ENCODE measurements at places on chromosomes 4 and X. TPM values are rescaled to one million over a fixed set of nuclear protein-coding genes. Genes with fewer than 3 reads are reported as not detected.

PAGE4 gene
- not detected for total RNA-seq

DNA sequence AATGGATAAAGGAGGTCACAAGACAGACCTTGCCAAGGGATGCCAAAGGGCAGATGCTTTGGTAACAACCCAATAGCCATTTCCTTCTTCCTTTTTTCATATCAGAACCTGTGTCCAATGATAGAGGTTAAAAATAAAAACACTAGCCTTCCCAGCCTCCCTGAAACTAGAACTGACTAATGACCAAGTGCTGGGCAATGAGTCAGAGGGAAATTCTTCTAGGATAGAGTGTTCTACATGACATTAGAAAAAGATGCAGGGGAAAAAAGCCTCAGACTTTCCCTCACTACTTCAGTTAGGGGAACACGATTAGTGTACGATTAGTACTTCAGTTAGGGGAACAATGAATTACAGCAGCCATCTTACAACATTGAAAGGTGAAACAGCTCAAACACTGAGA is 29.3 kb upstream of the FAM47C start:
- peak; percentile 59 for DNase-seq

- peak; percentile 87 for DNase-seq
These were observed 104.9 kb upstream of the CENPE start for GRCh38 chr4:103303011-103303410.

- no peak for DNase-seq
These were observed 7.5 kb downstream of the CLDN2 start for GRCh38 chrX:106927700-106928099.

DNA sequence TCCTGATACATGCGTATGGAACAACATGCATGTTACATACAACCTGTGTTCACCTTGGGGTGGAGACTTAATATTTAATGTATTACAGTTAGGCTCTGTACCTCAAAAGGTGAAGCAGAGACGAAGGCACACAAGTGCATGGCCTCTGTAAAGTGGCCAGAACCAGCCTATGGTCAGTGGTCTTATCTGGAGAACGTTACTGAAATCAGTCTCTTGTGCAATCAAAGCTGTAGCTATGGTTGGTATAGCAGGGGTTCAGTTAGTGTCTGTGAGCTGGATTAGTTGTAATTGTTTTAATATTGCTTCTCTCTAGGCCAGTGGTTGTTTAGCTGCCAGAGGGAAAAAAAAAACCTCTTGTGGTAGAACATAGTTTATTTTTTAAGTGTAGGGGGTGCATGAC is 2.2 kb upstream of the TMEM33 start:
- no peak for DNase-seq

Data from bronchial epithelial cell (primary cell).